NAMALWA (cell line): ENCODE measurements at places on chromosomes 3 and 15.

DNA sequence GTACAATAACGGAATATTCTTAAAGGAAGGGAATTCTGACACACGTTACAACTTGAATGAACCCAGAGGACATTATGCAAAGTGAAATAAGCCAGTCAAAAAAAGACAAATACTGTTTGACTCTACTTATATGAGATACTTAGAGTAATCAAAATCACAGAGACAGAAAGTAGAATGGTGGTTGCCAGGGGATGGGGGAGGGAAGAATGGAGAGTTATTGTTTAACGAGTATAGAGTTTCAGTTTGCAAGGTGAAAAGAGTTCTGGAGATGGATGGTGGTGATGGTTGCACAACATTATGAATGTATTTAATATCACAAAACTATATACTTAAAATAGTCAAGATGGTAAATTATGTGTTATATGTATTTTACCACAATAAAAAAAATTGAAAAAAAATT lies 112.9 kb upstream of the ARHGEF3 start:
- no peak for DNase-seq

- DNase-seq, result no peak
Observed at GRCh38 chr15:55254916-55255679, 34.5 kb downstream of the RAB27A start.

DNA sequence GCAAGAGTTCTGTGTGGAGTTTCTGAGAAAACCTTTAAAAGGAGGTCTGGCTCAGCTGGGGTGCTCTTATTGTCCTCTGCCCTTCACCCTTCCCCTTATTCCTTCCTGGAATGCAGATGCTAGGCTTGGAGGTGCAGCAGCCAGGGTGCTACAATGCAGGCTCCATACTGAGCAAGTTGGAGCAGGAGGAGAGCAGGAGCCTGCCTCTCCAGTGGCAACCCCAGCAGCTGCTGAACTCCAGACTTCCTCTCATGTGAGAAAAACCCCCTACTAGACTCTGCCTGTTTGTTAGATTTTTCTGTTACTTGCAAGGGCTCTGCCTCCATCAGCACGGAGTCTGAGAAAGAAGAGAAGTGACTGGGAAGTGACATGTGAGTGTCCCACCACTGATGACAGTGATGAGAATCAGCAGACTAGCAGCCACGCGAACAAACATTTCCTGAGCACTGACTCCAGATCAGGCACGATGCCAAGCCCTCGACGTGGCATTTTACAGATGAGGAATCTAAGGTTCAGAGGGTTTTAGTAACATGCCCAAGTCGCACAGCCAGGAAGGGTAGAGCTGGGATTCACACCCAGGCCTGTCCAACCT lies 16.1 kb upstream of the RARRES1 start:
- DNase-seq, result peak; percentile 20

GRCh38 chr3:174884776-174885568 lies 25.8 kb downstream of the NAALADL2 start:
- DNase-seq, result no peak

- DNase-seq, result no peak
Observed at GRCh38 chr3:73073091-73073707, 11.7 kb downstream of the EBLN2 start.

DNA sequence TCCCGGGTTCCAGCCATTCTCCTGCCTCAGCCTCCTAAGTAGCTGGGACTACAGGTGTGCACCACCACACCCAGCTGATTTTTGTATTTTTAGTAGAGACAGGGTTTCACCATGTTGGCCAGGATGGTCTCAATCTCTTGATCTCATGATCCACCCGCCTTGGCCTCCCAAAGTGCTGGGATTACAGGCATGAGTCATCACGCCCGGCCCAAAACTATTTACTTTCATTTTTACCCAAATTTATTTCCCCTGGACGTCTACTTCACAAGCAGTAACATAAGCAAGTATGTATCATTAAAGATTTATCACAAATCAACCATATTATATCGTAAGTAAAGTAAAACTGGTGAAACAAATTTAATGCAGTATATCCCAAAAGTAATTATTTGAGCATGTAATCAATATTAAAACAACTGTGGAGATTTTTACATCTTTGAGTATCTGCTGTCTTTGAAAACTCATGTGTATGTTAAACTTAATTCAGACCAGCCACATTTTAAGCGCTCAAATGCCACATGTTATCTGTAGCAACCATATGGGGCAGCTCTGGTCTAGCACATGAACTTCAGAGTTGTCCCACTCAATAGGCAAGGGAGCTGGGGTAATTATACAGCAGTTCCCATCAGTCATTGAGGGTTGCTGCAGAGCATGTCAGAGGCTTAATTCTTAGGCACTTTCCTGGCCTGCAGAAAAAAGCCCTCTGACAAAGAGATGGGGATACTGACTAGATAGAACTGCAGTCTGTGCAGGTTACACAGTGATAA lies 185.7 kb upstream of the CTDSPL start:
- DNase-seq, result no peak

DNA sequence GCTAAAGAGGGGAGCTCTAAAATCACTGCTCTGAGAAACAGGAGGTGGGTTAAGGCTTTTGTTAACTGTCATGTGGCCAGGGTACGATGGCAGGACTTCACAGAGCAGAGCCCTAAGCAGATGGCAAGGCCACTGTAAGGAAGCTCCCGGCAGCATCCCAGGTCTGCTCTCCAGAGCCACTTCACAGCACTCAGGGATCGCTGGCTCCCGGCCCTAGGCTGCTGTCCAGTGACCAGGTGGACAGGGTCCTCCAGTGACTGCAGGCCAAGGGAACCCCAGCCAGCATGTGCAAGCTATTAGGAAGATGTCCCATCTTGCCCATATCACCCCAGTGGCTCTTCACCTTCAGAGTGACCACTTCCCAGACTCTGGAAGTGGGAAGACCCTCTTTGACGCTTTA lies 10.4 kb downstream of the TMEM41A start:
- no peak for DNase-seq

- DNase-seq, result peak; percentile 57
Observed at GRCh38 chr15:84598993-84599392, 1.8 kb upstream of the ZSCAN2 start.

DNA sequence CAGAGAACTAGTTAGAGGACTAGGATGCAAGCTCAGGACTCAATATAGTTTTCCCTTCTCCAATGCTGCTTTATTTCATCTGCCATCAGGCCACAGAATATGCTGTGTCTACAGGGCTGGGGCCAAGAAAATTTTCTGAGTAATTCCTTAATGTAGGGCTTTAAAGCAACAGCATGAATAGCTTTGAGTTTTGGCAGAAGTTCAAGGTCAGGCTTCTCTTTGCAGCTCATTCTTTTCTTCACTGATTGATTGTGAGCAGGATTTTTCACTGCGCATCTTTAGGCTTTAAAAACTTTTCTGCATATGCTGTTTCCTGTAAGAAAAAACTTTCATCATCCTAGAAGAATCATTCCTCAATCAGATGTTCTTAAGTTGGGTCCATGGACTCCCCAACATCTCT lies 4.6 kb downstream of the TMEM108 start:
- no peak for DNase-seq

GRCh38 chr15:98738689-98739401 lies 90.5 kb downstream of the IGF1R start:
- no peak for DNase-seq

- DNase-seq, result no peak
Observed at GRCh38 chr15:28921336-28921735, 35.6 kb downstream of the APBA2 start.

DNA sequence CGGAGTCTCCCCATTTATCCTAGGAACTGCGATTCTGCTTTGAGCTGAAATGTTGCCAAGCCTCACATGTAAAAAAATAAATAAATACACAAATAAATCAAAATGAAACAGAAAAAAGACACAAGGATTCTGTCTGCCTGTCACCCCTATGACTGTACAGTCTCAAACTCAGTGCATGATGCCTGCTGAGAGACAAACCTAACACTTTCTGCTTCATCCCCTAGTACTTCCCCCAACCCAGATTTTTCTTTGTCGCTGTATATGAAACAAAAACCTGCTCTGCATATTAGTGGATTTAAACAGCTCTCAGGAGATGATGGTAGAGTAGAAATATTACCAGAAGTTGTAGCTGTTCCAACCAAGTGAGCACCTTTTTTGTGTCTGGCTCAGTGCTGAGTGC lies 530.7 kb upstream of the CFAP20DC start:
- no peak for DNase-seq

DNA sequence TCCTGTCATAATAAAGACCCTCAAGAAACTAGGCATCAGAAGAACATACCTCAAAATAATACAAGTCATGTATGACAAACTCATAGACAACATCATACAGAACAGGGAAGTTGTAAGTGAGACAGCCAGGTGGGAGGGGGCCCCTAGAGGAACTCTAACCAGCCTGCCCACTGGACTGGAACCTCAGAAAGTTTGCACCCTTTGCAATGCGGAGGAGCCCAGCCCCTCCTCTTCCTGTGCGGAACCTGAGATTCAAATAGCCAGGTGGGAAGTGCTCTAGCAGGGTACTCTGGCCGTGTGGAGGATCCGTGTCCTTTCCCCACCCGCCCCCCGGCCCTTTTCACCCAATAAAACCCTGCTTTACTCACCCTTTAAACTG lies 387.0 kb upstream of the CBLB start:
- DNase-seq, result peak; percentile 91

DNA sequence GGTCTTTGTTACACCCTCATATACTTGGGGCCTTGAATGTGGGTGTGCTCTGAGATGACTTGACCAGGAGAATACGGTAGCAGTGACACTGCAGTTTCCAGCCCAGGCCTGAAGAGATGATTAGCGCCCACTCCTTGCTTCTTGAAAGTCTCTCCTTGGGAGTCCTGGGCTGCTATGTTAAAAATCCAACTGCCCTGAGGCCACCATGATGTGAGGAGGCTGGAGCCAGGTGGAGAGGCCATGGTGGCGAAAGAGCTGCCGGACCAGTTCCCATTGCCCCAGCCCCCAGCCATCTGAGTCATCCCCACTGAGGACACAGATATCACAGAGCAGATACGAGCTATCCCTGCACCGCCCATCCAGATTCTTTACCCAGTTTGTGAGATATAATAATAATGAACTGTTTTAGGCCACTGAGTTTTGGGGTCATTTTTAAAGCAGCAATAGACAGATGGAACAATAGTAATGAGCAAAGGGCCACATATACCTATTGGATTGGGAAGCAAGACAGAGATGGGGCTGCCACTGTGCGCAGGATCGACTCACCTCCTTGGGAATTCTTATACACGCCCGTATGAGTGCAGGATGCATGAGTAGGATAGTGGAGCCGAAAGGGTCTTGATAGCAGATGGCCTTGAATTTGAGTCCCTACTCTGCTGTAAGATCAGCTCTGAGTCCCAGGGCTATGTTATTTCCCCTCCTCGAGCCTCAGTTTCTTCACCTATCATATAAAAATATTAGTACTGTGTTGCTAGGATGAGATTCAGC lies 12.1 kb upstream of the GATA2 start:
- no peak for DNase-seq

GRCh38 chr3:10344147-10344943 lies 23.4 kb upstream of the SEC13 start:
- peak; percentile 75 for DNase-seq

DNA sequence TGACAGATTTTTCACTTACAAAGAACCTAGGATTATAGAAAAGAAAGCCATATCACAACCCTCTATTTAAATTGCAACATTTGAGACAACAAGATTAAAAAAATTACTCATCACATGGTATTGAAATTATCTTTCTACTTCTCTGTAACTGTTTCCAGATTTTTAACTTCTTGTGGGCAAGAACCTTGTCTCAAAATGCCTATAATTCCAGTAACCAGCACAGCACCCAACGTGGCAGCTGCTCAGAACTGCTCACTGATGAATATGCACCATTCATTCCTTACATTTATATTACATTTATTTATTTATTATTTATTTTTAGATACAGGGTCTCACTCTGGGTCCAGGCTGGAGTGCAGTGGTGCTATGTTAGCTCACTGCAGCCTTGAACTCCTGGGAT lies 216.1 kb downstream of the THRB start:
- no peak for DNase-seq

- DNase-seq, result no peak
Observed at GRCh38 chr3:138675393-138675792, 66.8 kb downstream of the FAIM start.

- DNase-seq, result no peak
Observed at GRCh38 chr3:140122183-140122582, 187.2 kb downstream of the CLSTN2 start.

GRCh38 chr3:72397586-72397985 lies 450.7 kb downstream of the SHQ1 start:
- no peak for DNase-seq

GRCh38 chr3:54197509-54197908 lies 75.2 kb downstream of the CACNA2D3 start:
- no peak for DNase-seq

GRCh38 chr15:70825841-70826240 lies 28.1 kb downstream of the LARP6 start:
- no peak for DNase-seq

DNA sequence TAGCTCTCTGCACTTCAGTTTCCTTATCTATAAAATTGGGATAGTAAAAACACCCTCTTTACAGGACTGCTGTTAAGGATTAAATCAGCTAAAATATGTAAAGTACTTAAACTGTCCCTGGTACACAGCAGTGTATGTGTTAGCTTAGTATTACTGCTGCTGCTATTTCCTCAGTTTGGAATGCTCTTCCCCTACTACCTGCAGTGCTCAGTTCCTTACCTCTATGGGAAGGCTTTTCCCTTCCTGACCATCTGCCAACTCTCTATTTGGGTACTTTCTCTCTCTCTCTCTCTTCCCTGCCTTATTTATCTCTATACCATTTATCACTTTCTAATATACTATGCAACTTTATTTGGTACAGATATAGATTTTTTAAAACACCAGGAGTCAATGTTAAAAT lies 26.5 kb downstream of the KPNA4 start:
- no peak for DNase-seq

GRCh38 chr3:168165390-168166269 lies 69.9 kb upstream of the GOLIM4 start:
- peak; percentile 84 for DNase-seq

DNA sequence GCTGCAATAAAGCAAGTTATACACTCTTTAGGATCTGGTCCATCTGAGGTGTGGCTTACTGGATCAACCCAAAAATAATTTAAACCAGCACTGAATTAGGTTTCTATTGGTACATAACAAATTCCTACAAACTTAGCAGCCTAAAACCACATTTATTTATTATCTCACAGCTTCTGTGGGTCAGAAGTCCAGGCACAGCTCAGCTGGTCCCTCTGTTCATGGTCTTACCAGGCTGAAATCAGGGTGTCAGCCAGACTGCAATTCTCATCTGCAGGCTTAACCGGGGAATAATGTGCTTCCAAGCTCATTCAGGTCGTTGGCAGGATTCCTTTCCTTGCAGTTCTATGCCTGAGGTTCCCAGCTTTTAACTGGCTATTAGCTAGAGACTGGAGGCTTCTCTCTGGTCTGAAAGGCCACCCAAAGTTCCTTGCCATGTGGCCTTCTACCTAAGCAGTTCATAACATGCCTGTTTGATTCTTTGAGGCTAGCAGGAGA lies 477.4 kb upstream of the WNT5A start:
- no peak for DNase-seq

GRCh38 chr3:19901337-19901736 lies 32.7 kb downstream of the EFHB start:
- DNase-seq, result no peak

GRCh38 chr3:29283231-29284119 lies 2.6 kb downstream of the RBMS3 start:
- peak; percentile 10 for DNase-seq
